ENCODE measurements at places on chromosomes 5 and 9.

GRCh38 chr9:17436854-17437253, 142.0 kb upstream of the SH3GL2 start:
- DNase-seq = no peak

GRCh38 chr9:91689006-91689405, 261.0 kb downstream of the ROR2 start:
- DNase-seq = no peak

DNA sequence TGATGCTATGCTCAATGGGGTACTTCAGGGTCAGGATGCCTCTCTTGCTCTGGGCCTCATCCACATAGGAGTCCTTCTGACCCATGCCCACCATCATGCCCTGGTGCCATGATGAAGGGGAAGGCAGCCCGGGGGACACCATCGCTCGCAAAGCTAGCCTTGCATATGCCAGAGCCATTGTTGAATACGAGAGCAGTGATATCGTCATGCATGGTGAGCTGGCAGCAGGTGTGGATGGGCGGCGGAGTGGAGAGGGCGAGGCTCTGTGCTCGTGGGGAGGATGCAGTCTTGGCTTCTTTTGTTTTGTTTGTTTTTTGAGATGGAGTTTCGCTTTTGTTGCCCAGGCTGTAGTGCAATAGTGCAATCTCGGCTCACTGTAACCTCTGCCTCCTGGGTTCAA, 17.2 kb upstream of the SPZ1 start:
- DNase-seq = no peak

DNA sequence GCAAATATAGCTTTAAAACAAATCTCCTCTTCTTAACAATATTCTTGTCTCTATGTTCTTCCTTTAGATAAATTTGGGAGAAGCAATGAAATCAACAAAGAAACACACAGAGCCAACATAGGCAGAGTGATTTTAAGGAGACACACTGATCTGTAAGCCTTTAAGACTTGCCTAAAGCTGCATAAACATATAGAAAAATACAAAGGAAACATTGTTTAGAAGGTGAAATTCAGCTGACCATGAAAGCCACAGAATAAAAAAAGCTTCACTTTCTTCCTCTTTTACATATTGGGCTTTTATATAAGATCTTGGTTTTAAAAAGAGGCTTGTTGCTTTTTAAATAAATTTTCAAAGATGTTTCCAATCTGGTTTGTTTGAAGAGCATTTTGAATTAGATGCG, 1277.5 kb downstream of the EFNA5 start:
- DNase-seq = no peak

GRCh38 chr9:108591121-108591520, 264.7 kb downstream of the ACTL7B start:
- DNase-seq = no peak

DNA sequence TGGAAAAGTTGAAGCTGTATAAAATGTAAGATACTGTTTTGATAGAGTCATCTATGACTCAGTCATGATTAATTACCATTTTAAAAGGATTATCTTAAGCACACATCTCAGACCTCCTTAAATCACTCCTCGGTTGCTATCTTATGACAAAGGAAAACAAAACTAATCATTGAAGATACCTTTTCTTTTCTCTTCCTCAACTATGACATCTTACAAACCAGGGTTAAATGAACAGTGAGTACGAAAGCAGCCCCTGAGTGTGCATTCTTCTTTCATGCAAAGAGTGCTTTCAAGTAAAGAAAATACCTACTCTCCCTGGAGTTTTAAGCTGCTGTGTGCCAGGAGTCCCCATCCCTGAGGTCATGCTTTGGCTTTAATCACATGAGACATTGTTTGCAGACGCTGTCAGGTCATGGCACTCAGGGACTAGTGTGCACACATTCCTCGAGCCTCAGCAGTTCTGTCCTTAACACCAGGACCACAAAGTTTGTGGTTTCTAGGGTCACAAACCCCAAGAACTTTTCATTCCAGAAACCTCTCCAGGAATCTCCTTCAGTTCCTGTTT, 86.7 kb upstream of the ICE1 start:
- no peak for DNase-seq

- DNase-seq = no peak
Measured at GRCh38 chr9:132802121-132802795, 75.8 kb downstream of the AK8 start.

GRCh38 chr5:159456261-159456660, 126.0 kb upstream of the IL12B start:
- no peak for DNase-seq

DNA sequence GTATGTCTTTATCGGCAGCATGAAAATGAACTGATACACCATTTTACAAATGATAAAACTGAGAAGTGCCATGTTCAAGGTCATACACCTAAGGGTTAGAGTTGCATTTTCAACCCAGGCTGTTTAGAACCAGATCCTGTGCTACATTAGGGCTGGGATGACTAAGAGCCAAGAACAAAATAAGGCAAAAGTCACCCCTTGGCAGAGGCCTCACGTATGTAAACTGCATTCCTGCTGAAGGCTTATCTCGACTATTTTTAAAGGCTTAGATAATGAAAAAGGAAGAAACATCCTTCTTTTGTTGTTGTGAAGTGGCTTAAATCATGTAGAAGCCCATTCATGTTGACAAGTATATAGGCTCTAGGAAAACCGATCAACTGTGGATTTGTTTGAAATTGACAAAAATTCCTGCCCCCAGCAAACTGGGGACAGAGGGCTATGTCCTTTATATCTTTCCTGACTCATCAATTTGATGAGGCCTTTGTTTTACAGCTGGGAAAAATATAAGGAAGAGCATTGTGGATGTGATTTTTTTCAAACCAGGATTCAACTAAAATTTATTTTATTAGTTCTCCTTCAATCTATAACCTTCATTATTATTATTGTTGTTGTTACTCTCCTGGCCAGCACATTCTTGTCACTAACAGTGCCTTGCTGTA, 196.5 kb downstream of the SNX18 start:
- DNase-seq = no peak

DNA sequence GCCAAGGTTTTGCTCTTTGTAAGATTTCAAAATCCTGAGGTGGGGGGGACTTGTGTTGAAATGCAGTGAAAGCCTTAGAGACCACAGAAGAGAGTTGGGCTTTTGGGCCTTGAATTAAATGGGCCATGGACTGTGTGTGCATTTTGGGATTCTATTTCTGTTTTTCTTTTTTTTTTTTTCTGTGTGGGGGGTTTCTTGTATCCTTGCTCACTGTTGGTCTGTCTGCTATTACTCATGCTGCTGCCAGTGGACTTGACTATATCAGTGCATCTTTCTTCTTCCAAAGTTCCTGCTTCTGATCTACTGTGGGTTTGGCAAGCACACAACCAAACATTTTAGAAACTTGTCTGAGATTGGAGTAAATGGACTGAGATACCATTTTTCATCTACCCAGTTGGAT, 344.9 kb downstream of the ARL15 start:
- DNase-seq = no peak

- no peak for DNase-seq
Measured at GRCh38 chr5:107935645-107936044, 264.9 kb upstream of the EFNA5 start.

GRCh38 chr5:82925061-82925411, 152.2 kb downstream of the TMEM167A start:
- no peak for DNase-seq

GRCh38 chr9:79220666-79221065, 351.1 kb upstream of the TLE4 start:
- DNase-seq = no peak

GRCh38 chr5:35828082-35828598, 28.6 kb upstream of the IL7R start:
- DNase-seq = no peak

DNA sequence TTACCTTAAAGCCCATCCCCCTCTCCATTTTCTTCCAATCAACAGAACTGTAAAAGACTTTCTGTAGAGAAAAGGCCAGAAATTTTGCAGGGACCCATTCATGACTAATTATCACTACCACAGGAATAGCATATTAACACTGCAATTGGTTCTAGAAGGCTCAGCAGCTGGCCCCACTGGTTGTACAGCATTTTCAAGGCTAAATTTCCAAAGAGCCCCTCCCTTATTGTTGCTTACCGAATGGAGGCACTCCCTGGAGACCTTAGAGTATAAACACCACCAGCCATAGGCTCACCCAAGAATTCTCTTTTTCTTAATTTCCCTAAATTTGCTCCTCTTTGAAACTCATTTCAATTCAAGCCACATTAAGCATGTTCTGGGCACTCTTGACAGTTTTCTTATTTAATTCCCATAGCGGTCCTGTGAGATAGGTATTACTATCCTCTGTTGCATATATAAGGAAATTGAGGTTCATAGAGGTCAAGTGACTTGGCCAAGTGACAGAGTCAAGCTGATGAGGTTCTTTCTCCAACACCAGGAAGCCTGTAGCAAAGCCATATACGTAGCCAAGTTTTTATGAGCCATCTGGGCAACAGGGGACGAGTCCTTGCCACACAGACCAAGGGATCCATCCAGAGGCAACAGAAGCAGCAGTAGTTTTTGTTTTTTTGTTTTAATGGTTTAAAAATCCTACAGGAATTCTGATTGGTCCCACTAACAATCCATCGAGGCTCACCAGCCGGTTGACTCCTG, 83.9 kb upstream of the NR5A1 start:
- no peak for DNase-seq

- no peak for DNase-seq
Measured at GRCh38 chr5:116900793-116901192, 326.2 kb upstream of the SEMA6A start.

GRCh38 chr9:72857624-72857996, 95.2 kb downstream of the ALDH1A1 start:
- no peak for DNase-seq

GRCh38 chr9:131736431-131736830, 3.4 kb downstream of the RAPGEF1 start:
- DNase-seq = no peak

DNA sequence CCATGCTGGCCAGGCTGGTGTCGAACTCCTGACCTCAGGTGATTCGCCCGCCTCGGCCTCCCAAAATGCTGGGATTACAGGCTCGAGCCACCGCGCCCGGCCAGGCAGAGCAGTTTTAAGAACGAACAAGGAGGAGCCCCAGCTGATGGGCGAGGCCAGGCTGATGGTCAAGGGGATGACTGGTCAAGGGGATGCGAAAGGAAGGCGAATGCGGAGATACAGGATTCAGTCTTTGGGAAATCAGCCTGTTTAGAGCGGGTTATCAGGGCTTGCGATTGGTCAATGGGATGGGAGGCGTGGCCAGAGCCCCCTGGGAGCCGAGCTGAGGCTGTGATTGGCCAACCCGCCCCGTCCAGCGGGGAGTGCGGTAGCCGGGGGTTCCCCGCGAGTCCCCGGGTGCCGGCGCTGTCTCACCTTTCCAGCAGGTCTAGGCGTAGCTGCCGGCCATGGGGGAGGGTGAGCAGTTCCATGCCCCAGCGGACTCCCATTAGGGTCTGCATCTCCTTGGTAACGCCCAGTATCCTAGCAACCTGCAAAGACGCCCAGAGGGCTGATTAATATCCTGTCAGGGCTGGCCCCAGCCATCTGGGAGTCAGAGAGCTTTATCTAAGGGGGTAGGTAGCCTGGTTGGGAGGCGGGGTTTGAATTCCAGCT, 7.5 kb upstream of the TOR2A start:
- no peak for DNase-seq

DNA sequence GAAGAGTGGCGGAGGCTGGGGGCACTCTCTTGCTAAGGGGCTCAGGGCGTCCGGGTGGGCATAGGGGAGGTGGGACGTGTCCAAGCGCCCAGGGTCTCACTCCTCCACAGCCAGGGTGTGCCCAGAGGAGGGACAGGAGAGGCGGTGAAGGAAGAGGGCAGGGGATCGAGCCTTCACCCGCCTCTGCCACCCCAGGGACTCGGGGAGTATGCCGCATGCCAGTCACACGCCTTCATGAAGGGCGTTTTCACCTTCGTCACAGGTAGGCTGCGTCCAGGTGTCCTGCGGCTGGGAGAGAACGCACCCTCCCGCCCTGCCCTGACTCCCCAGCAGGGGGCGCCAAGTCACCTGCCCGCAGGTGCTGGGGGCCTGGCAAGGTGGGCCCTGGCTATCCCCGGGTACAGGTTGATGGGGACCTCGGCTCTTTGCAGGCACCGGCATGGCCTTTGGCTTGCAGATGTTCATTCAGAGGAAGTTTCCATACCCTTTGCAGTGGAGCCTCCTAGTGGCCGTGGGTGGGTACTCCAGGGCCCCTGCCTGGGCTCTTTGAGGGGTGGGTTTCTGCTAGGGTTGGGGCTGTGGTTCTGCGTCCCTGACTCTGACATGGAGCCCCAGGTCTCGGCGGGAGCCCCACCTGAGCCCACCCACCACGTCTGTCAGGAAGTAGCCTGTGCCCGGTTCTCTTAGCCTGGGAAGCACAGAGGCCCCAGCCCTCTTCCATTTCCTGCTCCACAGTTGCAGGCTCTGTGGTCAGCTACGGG, 552 bp downstream of the TMEM141 start:
- DNase-seq = no peak

DNA sequence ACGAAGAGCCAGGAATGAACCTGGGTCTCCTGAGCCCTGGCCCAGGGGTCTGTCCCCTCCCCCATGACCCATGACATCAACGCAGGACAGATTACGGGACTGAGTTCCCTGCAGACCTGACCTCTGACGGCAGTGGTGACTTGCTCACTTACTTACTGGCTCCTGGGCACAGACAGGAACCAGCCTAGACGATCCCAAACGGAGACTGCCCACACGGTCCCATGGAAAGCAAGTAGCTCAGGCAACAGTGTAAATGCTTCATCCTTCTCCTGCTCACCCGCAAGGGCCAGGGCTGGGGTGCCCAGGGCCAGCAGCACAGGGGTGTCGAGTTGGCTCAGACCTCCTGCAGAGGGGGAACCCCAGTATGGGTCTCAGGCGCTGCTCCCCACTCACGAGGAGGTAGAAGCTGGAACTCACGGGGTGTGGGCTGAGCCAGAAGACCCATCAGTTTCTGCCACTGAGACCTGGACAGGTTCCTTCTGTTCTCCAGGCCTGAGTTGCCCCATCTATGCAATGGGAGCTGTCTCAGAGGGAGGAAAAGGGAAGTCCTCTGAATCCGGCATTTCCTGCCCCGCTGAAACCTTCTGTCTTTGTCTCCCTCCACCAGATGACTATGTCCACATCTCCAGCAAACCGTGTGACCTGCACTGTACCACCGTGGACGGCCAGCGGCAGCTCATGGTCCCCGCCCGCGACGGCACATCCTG, 5.6 kb downstream of the ADAMTSL2 start:
- no peak for DNase-seq

GRCh38 chr9:91855196-91855595, 94.8 kb downstream of the ROR2 start:
- no peak for DNase-seq

- DNase-seq = no peak
Measured at GRCh38 chr5:75482482-75482881, 28.9 kb downstream of the CERT1 start.
